ENCODE measurements at places on chromosomes 2 and 18.

- DNase-seq, result no peak
Measured at GRCh38 chr2:240833724-240834285, 13.8 kb upstream of the KIF1A start.

GRCh38 chr2:13669607-13670006 is 952.9 kb downstream of the TRIB2 start:
- no peak for DNase-seq

DNA sequence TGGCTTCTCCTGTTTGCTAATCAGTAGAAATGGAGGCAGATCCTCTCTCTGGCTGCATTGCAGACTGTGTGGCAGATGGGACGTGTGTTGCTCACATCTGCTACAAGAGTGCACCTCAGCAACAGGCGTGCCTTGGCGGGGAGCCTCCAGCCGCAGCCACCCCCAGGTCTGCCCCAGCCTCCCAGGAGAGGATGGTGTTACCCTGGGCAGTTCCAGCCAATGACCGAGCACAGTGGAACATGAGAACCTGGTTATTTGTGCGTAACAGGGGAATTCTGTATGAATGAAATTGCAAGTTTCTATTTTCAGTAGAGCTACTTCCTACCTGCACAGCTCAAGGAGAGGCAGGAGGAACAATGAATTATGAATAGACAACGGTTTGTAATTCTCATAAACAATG is 130.6 kb upstream of the CBLN2 start:
- no peak for DNase-seq

- no peak for DNase-seq
Measured at GRCh38 chr18:75533209-75533608, 105.7 kb upstream of the SMIM21 start.

DNA sequence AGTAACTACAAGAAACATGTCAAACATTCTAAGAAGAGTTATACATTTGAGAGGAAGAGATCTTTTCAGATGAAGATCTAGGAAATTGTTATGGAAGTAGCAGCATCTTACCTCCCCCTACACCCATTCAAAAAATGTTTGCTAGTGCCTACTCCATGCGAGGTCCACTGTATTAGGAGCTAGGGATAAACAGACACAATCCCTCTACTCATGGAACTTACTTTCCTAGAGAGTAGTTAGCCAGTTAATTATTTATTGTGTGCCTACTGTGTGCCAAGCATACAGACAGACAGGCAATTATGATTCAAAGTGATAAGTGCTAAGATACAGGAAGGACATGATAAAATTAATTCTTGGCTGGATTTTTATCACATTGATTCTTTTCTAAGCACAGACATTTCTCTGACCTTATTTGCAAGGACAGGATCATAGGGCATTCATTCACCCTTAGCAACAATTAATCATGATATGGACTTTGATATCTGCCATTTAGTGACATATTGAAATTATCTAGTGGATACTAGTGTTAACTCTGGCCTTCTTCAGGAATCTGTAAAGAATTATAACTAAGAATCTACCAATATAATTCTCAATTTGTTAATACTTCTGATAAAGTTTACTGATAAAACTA is 19.6 kb upstream of the TDRD15 start:
- no peak for DNase-seq

GRCh38 chr2:179938026-179938425 is 69.1 kb downstream of the CWC22 start:
- DNase-seq, result no peak

- DNase-seq, result peak; percentile 83
Measured at GRCh38 chr2:29923110-29923721, 1.8 kb upstream of the ALK start.

Measured in NCI-H345 (cell line).